ENCODE measurements at places on chromosomes 11 and 22.

DNA sequence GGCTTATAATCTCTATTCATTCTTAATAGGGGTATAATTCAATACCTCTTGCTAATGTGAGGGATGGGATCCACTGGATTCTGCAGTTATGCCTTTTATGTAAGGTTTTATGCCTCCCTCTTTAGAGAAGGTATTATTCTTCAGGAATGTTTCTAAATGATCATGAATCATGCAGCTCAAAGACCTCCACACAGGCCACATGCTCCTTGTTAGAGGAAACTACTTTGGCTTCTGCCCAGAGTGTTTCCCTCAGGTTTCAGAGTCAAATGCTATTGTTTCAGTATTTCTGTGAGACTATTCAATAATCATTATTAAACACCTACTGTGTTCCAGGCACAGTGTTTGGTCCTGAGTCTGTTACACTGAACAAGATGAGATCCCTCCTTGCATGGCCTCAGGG is 115.9 kb downstream of the RAB38 start:
- DNase-seq = no peak

- DNase-seq = no peak
Measured at GRCh38 chr11:42012271-42012670, 552.8 kb upstream of the LRRC4C start.

- peak; percentile 76 for DNase-seq
Measured at GRCh38 chr11:118921929-118922744, 3.6 kb downstream of the BCL9L start.

GRCh38 chr22:24983151-24983550 is 30.6 kb downstream of the KIAA1671 start:
- DNase-seq = no peak

GRCh38 chr11:33778675-33779074 is 4.4 kb upstream of the FBXO3 start:
- peak; percentile 26 for DNase-seq

All from BE2C (cell line).